ENCODE measurements at places on chromosomes 7 and 10.

DNA sequence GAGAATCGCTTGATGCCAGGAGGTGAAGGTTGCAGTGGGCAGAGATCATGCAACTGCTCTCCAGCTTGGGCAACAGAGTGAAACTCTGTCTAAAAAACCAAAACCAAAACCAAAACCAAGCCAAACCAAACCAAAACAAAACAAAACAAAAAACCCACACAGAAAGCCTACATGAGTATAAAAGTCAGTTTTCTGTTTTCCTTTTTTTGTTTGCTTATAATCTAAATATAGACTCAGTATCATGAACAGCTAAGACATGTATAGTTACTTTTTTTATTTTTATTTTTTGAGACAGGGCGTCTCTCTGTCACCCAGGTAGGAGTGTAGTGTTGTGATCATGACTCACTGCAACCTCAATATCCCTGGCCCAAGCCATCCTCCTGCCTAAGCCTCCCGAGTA, 16.8 kb upstream of the MTPN start:
- no peak for DNase-seq

DNA sequence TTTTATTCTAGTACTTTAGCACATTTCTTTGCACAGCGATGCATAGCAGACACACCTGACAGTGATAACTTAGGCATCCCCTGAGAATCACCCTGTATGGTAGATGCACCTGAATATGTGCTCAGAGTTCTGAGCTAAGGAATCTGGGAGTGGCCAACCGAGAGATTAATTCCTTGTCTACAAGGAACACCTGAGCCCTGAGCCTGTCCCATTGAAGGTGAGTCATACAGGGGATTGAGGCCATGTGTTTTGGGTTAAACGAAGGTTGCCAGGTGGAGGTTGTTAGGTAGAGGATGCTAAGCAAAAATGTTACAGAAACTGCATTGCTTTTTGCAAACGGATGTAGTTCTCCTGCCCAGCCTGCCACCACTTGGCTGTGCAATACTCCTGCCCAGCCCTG, 128.9 kb downstream of the AMPH start:
- DNase-seq, result no peak

DNA sequence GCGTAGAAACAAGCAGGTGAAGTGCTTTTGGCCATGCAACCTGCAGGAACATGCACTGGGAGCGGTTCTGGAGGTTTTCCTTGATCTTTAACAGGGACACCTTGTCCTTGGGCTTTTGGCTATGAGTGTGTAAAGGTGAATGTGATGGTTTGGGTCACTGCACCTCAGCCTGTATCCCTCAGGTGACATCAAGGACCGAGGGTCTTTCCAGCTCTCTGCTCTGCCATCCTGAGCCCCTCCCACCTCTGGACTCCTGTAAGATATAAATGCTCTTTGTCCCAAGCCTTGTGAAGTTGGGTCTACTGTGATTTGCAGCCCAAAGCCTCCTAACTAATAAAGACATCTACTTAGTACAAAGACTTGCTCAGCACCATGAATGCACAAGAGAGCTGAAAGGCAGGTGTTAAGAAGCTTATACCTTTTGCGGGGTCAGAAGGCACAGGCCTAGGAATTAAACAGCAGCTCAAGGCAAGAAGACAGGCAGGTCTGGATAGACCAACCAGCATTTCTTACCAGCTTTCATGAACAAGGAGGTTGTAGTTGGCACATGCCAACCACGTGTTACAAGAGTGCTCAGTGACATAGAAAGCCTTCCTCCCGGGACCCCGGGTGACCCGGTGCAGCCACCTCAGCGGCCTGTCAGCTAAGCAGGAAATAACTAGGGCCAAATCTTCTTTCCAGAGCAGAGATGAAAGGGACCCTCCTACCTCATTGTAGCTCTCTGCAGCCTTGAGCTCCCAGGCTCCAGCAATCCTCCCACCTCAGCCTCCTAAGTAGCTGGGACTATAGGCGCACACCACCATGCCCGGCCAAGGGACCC, 89.9 kb downstream of the CARD11 start:
- DNase-seq, result no peak

DNA sequence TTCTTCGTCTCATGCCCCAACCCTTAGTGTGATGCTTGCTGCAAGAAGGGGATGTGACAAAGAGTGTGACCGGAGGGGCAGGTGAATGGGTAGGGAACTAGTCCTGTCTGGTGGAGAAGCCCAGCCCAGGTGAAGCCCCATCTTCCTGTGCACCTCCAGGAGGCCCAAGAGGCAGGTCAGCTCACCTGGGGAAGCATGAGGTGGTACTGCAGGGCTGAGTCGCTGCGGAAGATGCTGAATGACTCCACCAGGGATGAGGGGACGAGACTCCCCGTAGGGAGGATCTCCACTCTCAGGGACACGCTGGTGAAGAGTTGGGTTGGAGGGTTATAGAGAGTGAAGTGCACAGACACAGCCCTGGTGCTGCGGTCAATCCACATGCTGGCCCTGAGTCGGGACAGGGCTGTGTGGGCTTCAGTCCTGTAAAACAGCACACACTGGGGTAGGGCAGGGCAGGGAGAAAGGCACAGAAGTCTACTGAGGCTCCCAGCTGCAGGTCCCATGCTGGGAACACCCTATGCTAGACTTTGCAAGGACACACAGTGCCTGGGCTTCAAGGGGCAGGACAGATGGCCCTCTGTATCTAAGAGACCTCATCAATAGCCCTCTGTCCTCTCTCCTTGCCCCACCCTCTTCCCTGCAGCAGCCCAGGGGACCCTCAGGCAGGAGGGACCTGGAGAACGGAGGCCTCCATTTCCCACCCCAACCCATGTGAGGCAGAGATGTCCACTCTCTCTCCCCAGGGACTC, 136.5 kb downstream of the PKD1L1 start:
- DNase-seq, result no peak

DNA sequence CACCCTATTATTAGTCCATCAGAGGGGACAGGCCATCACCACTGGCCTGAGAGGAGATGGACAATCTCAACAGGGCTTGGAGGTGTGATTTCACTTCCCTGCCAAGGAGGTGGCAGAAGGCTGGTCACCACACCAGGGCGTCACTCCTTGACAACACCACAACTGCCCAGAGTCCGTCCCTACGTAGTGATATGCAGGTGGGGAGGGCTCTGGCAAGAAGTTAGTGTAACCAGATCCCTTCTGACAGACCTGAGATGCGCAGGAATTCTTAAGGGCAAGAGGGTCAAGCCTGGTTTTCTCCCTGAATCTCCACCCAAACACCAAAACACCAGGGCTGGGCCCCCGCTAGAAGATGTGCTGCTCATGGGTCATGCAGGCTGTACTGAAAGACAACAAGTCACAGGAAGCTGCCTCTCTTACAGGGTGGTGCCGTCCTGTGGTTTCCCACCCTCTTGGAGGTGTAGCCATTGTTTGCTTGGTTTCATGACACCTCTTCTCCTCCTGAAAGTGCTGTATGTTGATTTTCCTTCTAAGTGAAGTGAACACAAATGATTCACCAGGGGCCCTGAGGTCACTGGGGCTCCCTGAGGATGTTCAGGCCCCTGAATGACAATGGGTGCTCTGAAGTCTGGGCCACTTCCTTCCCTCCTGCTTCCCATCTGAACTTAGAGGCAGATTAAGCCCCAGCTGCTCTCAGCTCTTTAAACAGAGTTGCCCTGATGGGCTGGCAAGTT, 27.1 kb downstream of the ATXN7L1 start:
- peak; percentile 48 for DNase-seq

- no peak for DNase-seq
These were observed 8.3 kb downstream of the NUDT5 start for GRCh38 chr10:12187321-12187905.

- DNase-seq, result no peak
These were observed 252.8 kb upstream of the YAE1 start for GRCh38 chr7:39313376-39313775.

DNA sequence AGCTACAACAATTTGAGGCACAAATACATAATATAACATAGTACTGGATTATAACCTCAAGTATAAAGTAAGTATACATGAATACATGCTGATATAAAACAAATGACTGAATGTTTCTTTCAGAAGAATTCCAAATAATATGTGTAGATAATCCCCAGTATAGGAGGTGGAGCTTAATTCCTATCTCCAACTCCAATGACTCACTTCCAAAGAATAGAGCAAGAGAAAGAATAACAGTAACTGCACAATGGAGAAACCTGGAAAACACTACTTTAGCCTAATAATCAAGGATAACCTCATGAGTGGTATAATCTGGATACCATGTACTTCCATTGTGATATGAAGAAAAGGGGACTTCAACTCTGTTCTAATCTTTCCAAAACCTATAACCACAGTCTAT, 13.7 kb upstream of the SEMA3C start:
- DNase-seq, result no peak

GRCh38 chr10:122331615-122332446, 42.7 kb upstream of the PLEKHA1 start:
- DNase-seq, result no peak

- DNase-seq, result no peak
These were observed 150.0 kb upstream of the NEBL start for GRCh38 chr10:21047096-21047495.

DNA sequence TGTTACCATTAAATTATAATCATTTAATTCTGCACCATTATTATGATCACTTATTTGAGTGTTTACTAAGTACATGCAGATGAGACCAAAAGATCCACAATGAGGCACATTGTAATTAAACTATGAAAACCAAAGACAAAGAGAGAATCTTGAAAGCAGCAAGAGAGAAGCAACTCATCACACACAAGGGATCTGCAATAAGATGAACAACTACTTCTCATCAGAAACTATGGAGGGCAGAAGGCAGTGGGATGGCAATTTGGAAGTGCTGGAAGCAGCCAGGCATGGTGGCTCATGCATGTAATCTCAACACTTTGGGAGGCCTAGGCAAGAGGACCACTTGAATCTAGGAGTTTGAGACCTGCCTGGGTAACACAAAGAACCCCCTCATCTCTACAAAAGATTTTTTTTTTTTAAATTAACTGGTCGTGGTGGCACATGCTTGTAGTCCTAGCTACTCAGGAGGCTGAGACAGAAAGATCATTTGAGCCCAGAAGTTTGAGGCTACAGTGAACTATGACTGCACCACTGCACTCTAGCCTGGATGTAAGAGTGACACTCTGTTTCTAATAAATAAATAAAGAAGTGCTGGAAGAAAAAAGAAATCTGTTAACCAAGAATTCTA, 47.7 kb downstream of the CDK6 start:
- no peak for DNase-seq

GRCh38 chr10:19811540-19811939, 4.7 kb upstream of the PLXDC2 start:
- no peak for DNase-seq

DNA sequence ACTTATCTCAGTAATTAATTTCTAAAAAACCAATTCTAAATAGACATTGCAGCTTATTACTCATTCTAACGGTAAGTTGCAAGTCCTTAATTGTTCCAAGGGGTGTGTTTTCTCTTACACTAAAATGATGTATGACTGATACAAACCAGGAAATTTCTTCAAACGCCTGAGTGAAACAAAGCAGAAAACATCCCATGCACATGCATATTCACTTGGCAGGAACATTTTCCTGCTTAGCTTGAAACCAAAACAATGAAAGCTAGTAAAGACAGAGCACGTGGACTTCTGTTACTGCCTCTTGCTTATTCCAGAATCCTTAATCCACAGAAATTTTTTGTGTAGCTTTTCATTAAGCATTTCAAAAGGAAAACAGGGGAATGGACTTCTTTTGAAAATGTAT, 187.7 kb downstream of the MTERF1 start:
- DNase-seq, result no peak

- DNase-seq, result no peak
These were observed 36.9 kb downstream of the MET start for GRCh38 chr7:116708861-116709260.

Measured in stimulated activated CD4-positive, alpha-beta T cell treated with anti-CD3 and anti-CD28 coated beads, Interleukin-4, amount 100 ng/mL, for 1 hour (primary cell).